ENCODE measurements at places on chromosomes 5 and 9. TPM values are rescaled to one million over a fixed set of nuclear protein-coding genes. Genes with fewer than 3 reads are reported as not detected.

Gene DTWD2
- 34.7 TPM for total RNA-seq

Gene PCDHGA6
- total RNA-seq: 0.50 TPM

Gene WHRN
- total RNA-seq: 7.0 TPM

Gene TRIM7
- total RNA-seq: not detected

Gene OLFM1
- 11.7 TPM for total RNA-seq

Gene SCGB3A2
- 1.8 TPM for total RNA-seq

Gene XRCC4
- 17.3 TPM for total RNA-seq

Gene TPM2
- total RNA-seq: 191 TPM

Gene PHF19
- total RNA-seq: 19.4 TPM

Gene IL13
- not detected for total RNA-seq

Gene MARCOL
- total RNA-seq: not detected

Gene DDX4
- total RNA-seq: not detected

Gene SLC34A1
- not detected for total RNA-seq

Gene HCN1
- total RNA-seq: 5.9 TPM

Gene ANXA2R
- total RNA-seq: 0.27 TPM

Gene PDE6A
- not detected for total RNA-seq

Gene ZNF483
- 21.4 TPM for total RNA-seq

Gene DOCK2
- total RNA-seq: 3.9 TPM

Gene BARHL1
- total RNA-seq: not detected

Gene MYOT
- total RNA-seq: not detected

Gene GNA14
- 10.3 TPM for total RNA-seq

Gene TIMD4
- not detected for total RNA-seq

Gene CER1
- total RNA-seq: 694 TPM

Gene FBP2
- total RNA-seq: not detected

Gene WDR38
- total RNA-seq: not detected

Gene TRMO
- total RNA-seq: 7.3 TPM

Gene NMUR2
- total RNA-seq: not detected

Gene ARID3C
- 0.31 TPM for total RNA-seq

Gene SPATA31D4
- not detected for total RNA-seq

Gene TSSK1B
- not detected for total RNA-seq

Gene IL9
- not detected for total RNA-seq

Gene FGFR4
- total RNA-seq: 130 TPM

Gene NUTM2F
- total RNA-seq: not detected

Gene FAM120AOS
- 47.0 TPM for total RNA-seq

Gene NR6A1
- 206 TPM for total RNA-seq

Gene B4GALT7
- total RNA-seq: 21.7 TPM

Gene BRD9
- 55.4 TPM for total RNA-seq

Gene MELK
- 44.8 TPM for total RNA-seq
